ENCODE measurements at places on chromosomes 13 and 19. TPM values are rescaled to one million over a fixed set of nuclear protein-coding genes. Genes with fewer than 3 reads are reported as not detected.

Gene FFAR2
- total RNA-seq = not detected

Gene SWSAP1
- total RNA-seq = 0.72 TPM

Gene RINL
- 3.2 TPM for total RNA-seq

Gene ZSCAN4
- 0.36 TPM for total RNA-seq

Gene CACNG7
- not detected for total RNA-seq

Gene CYP4F12
- total RNA-seq = not detected

Gene CACNA1A
- total RNA-seq = 2.1 TPM

Gene UGGT2
- 78.2 TPM for total RNA-seq

DNA sequence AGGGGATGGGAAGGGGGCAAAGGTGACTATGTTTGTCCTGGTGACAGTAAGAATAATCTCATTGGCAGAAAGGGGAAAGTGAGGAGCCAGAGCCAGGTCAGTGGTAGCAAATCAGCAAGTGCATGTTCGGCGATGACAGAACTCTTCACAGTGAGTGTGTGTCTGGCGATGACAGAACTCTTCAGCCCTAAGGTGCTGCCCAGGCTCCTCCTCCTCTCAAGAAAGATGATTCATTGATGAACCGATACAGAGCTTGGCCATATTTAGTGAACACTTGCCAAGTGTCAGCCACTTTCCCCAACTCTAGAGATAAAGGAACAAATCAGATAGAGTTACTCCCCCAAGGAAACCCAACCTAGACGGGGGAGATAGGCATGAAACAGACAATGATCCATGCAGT, 199.3 kb upstream of the UBL3 start:
- peak; percentile 8 for DNase-seq

DNA sequence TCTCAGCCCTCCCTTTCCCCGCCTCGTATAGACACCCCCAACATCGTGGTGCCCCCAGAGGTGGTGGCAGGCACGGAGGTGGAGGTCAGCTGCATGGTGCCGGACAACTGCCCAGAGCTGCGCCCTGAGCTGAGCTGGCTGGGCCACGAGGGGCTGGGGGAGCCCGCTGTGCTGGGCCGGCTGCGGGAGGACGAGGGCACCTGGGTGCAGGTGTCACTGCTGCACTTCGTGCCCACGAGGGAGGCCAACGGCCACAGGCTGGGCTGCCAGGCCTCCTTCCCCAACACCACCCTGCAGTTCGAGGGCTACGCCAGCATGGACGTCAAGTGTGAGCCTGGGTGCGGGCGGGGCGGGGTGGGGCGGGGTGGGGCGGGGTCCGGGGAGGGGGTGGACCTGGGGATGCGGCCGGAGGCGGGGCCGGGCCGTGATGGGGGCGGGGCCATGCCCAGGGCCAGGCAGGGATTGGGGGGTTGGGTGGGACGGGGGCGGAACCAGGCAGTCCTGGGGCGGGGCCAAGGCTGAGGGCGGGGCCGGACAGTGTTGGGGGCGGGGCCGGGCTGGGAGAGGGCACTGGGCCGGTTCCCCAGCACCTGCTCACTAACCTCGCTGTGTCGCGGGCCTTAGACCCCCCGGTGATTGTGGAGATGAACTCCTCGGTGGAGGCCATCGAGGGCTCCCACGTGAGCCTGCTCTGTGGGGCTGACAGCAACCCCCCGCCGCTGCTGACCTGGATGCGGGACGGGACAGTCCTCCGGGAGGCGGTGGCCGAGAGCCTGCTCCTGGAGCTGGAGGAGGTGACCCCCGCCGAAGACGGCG, 7.8 kb downstream of the MAG start:
- DNase-seq = peak; percentile 60

DNA sequence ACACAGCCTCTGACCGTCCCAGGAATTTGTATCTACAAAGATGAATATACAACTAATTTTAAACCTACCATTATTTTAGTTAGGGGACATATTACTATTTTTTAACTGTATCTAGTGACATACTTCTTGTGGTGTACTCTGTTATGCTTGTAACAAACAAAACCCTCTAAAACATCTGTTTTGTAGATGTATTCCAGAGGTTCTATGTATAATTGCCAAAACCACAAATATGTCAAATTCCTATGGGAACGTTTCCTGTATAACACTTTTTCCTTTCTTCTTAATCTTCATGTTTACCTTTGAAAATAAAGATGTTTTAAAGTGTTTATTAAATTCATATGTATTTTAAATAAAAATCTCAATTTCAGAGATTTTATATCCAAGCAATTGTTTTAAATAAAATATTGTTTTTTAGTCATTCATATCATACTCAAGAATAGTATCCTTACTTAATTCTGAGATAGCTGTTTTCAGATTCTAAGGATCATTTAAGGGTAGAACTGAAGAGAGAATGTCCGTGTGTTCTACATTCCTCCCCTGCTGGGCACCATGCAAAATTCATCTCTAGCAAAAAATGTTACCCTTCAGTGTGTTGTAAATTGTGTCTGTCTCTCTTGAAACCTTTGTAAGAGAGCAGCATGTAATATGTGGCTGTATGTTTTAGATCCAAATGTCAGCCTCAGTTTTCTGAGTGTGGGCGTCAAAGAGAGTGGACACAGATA, 1327.7 kb downstream of the EFNB2 start:
- DNase-seq = no peak

- DNase-seq = no peak
Observed at GRCh38 chr19:30733826-30734550, 361.8 kb downstream of the ZNF536 start.

DNA sequence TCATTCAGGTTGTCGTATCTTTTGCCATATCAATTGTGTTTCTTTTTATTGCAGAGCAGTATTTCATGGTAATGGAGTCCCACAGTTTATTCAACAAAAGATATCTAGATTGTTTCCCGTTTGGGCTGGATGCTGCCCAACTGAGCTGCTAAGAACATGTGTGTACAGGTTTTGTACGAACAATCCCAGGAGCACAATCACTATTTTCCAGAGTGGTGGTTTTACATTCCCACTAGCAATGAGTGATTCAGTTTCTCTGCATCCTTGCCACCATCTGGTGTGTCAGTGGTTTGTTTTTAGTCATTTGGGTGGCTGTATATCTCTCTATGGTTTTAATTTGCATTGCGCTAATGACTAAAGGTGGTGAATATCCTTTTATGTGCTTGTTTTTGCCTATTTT, 52.7 kb upstream of the ZDHHC20 start:
- no peak for DNase-seq

DNA sequence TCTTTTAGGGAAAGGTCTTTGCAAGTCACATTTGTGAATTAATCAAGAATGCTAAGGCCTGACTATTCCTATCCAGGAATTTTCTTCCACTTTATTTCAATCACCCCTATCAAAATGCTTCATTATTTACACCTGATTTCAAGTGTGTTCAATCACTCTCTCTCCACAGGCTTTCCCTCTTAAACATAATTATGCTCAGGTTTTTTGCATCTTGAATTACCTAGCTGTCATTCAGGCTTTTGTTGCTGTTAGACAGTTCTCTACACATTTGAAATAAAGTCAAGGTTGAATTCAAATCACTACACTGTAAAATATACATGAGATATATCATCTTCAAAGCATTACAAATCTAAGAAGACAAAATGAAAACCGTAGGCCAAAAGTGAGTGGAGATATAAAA, 941.3 kb upstream of the SLITRK1 start:
- no peak for DNase-seq

DNA sequence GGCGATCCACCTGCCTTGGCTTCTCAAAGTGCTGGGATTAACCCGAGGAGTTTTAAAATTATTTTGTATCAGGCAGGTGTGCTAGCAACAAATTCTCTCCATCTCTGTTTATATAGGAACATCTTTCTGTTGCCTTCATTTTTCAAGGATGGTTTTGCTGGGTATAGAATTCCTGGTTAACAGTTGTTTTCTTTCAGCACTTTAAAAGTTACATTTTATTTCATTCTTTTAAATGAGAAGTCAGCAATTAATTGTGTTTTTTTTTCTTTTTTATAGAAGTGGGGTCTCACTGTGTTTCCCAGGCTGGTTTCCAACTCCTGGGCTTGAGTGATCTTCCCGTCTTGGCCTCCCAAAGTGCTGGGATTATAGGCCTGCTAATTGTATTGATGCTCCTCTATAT, 44.0 kb downstream of the DPF1 start:
- no peak for DNase-seq

- DNase-seq = peak; percentile 46
Observed at GRCh38 chr19:7705387-7706187, 3.7 kb upstream of the FCER2 start.

DNA sequence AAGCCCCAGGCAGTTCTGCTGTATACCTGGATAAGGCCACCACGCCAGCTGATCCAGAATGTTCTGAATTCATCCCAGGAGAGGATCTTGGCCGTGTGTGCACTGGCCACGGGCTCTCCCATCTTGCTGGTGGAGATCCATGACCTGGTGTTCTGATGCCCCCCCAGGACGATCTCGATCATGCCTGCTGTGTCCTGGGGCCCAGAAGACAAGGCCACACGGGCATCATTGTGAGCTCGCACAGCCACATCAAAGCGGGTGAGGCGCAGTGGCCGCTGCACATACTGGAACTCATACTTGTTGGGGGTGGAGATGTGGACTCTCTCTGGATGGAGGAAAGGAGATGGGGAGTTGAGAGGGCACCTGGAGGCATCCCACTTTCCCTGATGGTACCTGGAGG, 40.1 kb downstream of the F2RL3 start:
- DNase-seq = no peak

DNA sequence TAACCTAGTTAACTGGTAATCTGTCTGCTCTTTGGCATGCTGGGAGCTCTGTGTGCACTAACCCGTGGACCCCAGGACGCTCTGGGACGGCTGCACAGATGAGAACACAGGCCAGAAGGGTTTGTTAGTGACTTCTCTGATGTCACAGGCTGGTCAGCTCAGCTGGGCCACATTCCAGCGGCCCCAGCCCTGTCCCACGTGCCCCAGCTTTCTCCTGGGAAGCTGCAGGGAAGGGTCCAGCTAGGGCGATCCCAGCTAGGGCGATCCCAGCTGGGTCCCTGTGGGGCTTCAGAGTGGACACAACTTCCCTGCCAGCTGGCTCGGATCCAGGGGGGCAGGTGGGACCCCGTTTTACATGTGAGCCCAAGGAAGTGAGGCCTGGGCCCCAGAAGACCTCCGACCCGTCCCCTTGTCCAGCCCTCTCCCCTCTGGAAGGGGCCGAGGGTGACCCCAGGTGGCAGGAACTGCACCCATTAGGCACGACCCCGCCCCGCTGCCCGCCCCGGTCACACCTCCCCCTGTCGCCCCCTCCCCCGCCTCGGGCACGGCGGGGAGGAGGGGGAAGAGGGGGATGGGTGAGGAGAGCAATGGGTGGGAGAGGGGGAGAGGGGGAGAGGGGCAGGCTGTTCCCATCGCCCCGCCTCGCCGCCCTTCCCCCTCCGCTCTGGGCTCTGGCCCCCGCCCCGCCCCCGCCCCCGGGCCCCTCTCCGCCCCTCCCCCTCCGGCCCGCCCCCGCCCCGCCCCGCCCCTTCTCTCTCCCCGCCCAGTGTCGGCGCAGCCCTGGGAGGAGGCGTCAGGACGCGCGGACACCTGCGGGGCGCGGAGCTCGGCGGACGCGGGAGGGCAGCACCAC, 75.2 kb upstream of the MCF2L start:
- peak; percentile 92 for DNase-seq

- DNase-seq = no peak
Observed at GRCh38 chr13:42255886-42256285, 16.1 kb upstream of the AKAP11 start.

- DNase-seq = no peak
Observed at GRCh38 chr13:66509175-66509574, 721.0 kb downstream of the PCDH9 start.

DNA sequence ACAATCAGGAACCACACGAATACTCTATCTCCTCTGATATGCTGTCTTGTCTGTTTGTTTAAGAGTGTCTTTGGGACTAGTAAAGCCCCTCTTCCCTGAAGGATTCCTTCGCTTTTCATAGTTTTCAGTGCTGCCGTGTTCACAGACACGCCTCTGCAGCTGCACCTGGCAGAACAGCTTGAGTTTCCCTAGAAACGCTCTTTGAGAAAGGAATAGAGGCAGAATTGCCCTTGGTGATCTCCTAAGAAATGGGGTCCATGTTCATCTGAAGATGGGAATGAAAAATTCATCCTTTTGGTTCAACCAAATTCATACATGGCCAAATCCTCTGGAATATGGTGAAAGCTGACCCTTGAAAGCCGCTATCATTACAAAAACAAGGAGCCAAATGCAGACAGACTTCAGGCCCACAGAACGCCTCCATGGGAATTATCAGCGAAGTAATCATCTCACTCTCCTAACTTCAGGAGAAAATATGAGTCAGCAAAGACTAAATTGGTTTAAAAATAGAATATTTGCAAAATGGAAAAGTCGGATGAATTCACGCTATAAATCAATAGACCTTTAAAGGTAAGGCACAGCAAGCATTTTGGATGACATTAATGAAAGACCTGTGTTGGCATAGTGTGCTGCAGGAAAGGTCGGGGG, 5.5 kb downstream of the SACS start:
- peak; percentile 90 for DNase-seq

DNA sequence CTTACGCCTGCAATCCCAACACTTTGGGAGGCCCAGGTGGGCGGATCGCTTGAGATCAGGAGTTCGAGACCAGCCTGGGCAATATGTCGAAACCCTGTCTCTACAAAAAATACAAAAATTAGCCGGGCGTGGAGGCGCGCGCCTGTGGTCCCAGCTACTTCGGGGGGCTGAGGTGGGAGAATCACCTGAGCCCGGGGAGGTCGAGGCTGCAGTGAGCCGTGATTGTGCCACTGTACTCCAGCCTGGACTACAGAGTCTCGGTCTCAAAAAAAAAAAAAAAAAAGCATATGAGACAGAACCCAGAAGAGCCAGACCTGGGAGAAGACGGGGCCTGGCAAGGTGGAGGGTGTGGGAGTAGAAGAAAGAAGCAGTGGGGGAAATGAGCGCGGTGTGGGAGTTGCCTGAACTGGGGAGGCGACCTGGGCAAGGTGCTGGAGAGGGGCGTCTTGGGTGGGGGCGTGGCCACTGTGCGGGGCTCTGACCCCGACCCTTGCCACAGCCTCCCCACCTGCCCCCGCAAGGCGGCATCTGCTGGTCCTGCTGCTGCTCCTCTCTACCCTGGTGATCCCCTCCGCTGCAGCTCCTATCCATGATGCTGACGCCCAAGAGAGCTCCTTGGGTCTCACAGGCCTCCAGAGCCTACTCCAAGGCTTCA, 533 bp downstream of the DKKL1 start:
- DNase-seq = no peak

- peak; percentile 65 for DNase-seq
Observed at GRCh38 chr19:28915202-28915601, 297.7 kb downstream of the UQCRFS1 start.

DNA sequence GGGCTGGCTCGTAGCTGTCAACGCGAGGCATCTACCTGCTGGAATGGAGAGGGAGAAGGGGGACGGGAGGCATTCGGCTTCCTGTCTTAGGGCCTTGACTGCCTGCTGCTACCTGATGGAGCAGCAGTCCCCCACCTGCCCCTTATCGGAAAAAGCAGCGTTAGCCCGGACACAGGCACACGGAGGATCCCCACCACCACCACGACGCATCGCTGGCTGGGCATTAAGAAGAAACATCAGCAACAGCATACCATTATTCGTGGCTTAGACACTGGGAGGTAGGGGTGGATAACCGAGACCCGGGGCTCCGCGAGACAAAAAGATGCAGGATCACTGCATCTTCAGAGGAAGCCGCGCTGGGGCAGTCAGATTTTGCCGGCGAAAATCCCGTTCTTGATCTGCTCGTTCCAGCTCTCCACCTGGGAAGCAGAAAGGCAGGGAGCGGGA, 1.1 kb downstream of the COX6B2 start:
- DNase-seq = peak; percentile 91

GRCh38 chr13:74361274-74361673, 227.1 kb upstream of the KLF12 start:
- no peak for DNase-seq

Measured in osteoblast (primary cell).